ENCODE measurements at places on chromosomes 5 and 9.

DNA sequence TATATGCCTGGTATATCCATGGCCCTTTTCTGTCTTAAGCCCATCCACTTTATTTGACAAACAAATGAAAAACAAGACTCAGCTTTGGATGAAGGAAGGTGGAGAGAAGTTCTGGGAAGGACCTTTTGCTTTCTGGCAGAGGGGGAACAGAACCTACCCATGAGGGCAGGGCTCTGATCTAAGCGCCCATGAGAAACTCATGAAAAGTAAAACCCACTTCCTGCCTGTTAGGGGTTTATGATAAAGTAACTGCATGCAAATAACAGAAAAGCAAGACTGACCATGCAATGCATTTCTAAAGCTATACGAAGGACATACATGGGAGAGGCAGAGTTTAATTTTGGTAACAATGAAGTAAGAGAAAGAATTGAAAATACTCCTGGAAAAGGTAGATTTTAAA, 181.9 kb upstream of the ADRA1B start:
- no peak for DNase-seq

- DNase-seq, result no peak
Observed at GRCh38 chr5:96288845-96289185, 144.2 kb downstream of the PCSK1 start.

GRCh38 chr5:96734871-96735325, 72.7 kb downstream of the CAST start:
- DNase-seq, result no peak

- DNase-seq, result no peak
Observed at GRCh38 chr5:111383288-111383970, 128.9 kb downstream of the STARD4 start.

DNA sequence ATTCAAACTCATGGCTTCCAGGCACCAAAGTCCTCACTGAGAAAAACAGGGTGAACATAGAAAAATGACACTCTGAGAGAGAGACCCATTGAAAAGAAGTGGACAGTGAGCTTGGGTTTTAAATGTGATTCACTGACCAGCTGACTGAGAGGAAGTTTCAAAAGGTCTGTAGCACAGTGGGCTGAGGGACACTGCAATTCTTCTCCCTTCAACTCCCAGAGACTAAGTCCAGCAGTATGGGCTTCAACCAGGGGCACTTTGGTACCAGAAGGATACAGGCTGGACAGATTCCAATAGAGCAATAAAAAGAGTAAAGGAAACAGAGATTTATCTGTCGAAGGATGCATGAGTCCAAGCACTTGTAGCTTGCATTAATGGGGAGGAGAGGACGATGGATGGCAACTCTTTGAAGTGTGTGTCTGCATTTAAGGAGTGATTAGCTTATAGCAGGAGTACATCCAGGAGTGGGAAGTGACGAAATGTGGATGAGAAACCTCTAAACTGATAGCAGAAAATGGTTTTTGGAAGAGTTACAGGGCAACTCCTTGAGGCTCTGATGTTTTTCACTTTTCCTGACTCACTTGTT, 117.0 kb upstream of the ANKRD55 start:
- no peak for DNase-seq

- no peak for DNase-seq
Observed at GRCh38 chr5:103098993-103099392, 20.9 kb downstream of the GIN1 start.

DNA sequence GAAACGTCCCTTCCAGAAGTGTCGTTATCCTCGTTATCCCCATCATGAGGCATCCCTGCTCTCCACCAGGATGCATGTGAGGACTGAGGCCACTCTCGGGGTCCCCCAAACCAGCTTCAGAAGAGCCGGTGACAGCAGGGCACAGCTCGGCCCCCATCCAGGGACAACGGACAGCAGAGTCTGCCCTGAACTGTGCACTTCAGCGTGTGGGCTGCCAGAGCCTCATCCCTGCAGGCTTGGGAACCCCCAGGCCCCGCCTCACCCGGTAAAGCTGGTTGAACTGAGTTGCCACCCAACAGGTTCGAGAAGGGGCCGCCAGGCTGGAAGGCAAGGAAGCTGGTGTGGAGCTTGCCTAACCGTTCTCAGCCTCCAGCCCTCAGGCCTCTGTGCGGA, 710 bp upstream of the CARD9 start:
- no peak for DNase-seq

DNA sequence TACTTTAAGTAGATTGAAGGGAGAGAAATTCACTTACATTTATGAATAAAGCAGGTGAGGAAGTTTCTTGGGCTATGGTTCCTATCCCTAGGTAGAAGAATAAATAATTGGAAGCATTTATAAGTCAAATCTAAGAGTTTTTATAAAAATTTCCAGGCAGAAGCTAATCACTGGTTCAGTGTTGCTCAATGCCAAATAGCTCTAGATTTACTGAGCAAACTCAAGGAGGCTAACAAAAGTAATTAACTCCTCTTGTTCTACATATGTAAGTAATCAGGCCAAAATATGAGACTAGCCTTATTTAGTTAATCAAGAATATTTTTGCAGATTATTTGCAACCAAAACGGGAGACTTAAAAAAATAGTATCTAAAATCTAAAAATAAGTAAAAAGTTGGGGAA, 472.3 kb downstream of the PLK2 start:
- no peak for DNase-seq

- DNase-seq, result no peak
Observed at GRCh38 chr9:110187126-110187525, 20.8 kb downstream of the C9orf152 start.

GRCh38 chr9:133534346-133535291, at the start of gene ADAMTSL2:
Gene ADAMTSL2 (plus strand): TSS chr9:133534704. CDS start chr9:133536713, 2,009 bp downstream.
- DNase-seq, result peak; percentile 22

GRCh38 chr5:179967489-179967888, 59.8 kb upstream of the TBC1D9B start:
- no peak for DNase-seq

DNA sequence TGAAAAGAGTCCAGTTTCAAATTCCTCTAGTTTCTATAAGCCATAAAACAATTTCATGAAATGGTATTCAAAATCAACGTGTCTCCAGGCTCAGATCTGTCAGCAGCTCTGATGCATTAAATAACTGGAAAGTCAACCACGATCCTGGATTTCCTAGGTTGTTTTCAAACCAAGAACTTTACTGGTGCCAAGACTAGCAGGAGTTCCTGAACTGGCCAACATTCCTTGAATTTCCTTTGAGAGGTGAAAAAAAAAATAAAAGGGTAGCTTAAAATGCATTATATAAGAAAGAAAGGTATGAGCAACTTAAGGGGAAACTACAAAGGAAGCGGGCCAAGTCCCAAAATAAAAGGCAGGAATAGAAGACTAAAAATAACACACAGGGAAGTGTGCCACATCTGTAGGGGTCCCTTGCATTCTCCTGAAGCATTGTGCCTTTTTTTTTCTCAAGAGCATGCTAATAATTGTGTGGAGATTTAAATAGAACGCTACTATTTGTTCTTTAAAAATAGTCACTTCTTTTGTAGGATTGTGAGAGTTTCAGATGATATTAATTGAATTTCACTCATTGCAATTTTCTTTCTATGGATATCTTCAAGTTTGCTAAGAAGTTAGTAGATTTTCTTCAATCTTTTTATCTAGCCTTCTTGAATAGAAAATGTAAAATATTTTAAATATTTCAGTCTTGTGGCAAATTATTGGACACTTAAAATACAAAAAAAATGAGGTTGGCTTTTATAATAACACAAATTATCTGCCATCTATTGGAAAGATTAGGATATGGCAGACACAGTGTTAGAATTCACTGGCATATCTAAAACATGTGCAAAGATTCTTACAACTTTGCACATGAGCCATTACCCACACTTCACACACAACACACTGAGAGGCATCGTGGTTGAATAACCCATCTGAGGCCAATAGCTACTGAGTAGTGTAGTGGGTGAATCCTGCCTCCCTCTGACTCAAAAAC, 15.3 kb downstream of the ESM1 start:
- no peak for DNase-seq

DNA sequence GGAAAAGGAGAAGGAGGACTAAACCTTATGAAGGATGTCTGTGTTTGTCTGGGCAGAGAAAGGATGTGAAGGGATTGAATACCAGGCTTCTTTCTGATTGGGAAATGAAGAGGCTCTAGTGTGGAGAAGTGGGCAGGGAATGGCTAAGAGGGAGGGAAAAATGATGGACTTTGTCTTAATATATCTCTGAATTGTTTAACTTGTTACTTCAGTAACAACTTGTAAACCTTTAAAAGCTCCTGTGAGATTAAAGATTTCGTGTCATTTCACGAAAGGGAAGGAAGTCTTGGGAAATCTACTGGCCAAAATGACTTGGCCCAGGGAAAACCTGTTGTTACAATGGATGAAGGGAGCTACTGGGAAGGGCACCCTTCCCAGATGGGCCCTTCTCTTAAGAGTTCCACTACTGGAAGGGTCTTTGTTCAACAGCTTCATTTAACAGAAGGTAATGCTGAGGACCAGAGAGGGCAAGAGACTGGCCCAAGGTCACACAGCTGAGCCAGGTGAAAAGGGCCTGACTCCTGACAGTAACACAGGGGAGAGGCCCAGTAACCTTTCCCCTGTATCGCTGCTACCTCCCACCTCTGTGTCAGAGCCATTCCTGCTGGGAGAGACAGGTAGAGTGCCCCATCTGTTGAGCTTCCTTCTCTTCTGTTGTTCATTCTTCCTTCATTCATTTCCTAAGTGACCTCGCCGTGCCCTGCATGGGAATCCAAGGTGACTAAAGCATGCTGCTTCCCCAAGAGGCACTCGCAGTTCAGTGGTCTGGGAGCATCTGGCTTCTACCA, 5.1 kb upstream of the TCOF1 start:
- no peak for DNase-seq

Measured in activated CD8-positive, alpha-beta memory T cell treated with anti-CD3 and anti-CD28 coated beads for 1 hour (primary cell).